ENCODE measurements at places on chromosomes 2 and 18.

DNA sequence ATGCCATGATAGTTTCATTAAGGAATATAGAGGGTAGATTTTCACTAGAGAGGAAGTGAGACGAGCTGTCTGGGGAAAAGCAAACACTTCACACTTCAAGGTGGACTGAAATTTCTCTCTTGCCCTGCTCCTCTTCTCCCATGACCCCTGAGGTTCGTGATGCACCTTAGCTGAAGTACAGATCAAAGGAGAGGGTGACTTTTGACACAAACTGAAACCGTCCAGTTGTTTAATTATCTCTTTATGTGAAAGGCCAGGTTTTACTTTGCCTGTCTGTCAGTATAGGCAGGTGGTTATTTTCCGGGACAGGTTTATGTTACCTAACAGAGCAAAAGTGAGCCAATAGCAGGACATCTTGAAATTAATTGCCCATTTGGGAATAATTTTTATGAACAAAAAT lies 41.0 kb upstream of the FOXI3 start:
- no peak for DNase-seq

DNA sequence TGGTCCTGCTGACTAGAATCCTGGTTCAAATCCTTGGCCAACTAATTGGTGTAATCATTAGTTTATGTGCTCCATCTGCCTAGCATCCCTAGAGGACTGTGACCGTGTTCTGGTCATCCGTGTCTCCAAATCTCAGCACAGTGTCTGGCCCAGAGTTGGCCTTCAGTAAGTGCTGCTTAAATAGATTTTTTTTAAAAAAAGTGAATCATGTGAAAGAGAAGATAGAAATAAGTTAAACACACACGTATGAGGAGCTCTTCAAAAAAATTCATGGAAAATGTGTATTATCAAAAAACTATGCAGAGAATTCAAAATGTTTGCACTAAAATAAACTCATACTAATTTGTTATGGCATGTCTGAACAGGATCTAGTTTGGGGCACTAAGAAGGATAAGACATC lies 129.3 kb upstream of the TLK1 start:
- DNase-seq: no peak

DNA sequence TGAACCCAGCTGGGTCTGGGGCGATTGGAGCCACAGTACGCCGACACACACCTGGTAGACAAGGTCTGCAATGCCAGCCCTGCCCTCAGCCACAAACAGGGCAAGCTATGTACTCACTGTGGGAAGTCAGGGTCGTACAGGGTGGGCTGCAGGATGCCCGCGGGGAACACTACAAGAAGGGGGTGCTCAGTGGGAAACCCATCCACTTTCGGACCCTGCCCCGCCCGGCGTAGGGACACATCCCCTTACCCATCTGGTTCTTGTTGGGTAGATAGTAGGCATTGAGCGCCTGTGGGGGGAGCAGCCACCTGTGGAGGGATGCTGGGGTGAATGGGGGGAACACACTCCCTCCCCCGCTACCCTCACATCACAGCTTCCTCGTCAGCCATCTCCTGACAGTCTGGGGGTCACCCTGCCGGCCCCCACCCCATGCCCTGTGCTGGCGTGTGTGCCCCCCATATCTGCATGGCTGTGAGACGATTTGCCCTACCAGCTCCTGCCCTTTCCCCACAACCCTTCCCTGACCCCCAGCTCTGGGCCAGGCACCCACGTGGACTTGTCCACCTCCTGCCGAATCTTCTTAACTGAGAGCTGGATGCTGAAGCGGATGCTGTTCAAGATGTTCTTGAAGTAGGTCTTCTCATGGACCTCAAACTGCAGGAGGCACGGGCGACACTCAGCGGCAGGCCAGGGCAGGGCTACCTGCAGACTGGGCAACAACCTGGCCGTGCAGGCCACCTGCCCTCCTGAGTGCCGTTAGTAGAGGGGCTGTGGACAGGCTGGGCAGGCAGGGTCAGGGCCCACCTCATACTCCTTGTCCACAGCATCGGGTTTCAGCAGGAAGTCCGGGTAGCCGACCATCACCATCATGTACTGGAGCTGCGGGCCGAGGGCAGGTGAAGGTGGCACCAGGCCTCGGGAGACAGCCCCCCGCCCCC lies 5.1 kb downstream of the ECEL1 start:
- no peak for DNase-seq

DNA sequence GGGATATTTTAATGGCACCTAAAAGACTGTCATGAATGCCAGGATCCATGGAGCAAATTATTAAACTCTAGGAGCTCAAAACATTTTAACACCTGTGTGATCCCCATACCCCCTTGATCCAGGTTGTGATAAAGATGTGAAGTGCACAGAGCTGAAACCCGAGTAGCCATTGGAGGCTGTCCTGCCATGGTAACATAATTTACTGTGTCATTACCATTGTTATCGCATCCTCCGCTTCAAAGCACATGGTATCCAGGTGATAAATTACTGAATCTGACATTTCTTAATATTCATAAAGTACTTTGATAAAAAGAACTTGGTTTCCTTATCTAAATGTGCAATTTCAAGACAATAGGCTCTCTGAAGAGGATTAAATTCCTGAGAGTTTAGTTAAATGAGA lies 109.3 kb downstream of the CHST9 start:
- no peak for DNase-seq

DNA sequence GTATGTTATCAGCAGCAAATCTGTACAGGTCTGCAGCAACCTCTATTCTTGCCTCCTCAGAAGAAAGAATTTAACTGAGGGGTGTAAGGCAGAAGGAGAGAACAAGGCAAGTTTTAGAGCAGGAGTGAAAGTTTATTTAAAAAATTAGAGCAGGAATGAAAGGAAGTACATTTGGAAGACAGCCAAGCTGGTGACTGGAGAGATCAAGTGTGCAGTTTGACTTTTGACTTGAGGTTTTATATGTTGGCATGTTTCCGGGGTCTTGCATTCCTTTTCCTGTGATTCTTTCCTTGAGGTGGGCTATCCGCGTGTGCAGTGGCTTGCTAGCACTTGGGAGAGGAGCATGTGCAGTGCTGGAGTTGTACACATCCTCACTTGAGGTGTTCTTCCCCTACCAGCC lies 16.5 kb upstream of the CERS6 start:
- DNase-seq: no peak

DNA sequence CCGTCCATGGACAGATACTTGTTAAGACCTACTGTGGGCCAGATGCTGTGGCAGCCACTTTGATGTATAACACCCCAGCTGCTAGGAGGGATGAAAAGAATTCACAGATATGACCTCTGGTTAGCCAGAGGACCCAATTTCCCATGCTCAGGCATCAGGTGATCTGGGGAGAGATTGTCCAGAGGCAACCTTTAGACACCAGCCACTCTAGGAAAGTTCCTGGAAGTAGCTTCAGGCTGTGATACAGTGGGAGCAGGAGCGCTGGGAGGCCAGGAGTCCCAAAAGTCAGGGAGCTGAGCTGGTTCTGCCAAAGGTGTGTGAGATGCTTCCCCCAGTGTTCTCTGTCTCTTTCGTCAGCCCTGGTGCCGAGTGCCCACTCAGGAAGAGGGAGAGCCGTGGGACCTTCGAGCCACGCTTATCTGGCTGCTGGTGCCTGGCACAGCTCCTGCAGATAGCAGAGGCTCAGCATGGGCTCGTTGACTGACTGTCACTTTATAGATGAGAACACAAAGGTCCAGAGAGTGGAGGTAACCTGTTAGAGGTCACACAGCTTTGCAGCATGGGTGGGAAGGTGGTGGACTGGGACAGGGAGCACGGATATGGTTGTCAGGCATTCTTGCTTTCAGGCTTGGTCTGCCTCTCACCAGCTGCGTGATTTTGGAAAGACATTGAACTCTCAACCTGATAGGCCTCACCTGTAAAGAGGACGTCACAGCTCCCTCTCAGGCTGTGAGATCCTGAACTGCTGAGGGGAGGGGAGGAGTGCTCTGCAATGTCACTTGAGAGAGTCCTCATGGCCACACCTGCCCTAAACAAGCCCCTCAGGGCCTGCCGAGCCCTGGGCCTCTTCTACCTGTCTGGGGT lies 7.8 kb upstream of the RALB start:
- DNase-seq: no peak

- DNase-seq: no peak
These were observed 60.5 kb upstream of the ZNG1B start for GRCh38 chr2:113376913-113377445.

- no peak for DNase-seq
These were observed 65.8 kb downstream of the SUMO1 start for GRCh38 chr2:202172439-202173211.

DNA sequence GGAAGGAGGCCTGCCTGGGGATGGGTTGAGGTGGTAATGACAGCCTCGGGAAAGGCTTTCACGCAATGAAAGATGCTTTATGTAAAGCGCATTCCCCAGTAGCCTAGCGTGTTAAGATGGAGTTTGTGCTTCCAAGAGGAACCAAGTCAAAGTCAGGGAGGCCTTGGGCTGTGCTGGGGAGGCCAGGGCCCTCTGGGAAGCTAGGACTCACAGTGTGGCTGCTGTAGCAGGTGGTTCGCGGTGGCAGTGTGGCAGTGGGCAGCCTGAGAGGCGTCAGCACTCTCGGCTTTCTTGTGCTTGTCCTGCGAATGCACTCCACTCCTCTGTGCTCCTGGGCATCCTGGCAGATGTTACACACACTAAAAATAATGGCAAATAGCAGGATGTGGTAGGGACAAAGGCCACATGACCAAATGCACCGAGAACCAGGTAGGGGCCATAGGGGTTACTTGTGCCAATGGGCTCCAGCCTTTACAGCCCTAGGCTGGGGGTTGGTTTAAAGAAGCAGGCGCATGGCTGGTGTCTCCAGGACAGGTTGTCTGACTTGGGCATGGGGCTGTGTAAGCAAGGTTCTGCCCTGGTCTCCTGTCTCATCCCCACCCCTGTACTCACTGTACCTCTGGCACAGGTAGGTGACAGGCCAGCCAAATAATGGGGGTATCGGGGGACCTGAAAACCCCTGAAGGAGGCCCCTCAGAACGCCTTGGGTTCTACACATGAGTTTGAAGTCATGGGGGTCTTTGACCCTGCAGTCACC lies 154.4 kb upstream of the TWIST2 start:
- DNase-seq: no peak

GRCh38 chr2:156955701-156956100 lies 301.8 kb upstream of the GALNT5 start:
- no peak for DNase-seq

DNA sequence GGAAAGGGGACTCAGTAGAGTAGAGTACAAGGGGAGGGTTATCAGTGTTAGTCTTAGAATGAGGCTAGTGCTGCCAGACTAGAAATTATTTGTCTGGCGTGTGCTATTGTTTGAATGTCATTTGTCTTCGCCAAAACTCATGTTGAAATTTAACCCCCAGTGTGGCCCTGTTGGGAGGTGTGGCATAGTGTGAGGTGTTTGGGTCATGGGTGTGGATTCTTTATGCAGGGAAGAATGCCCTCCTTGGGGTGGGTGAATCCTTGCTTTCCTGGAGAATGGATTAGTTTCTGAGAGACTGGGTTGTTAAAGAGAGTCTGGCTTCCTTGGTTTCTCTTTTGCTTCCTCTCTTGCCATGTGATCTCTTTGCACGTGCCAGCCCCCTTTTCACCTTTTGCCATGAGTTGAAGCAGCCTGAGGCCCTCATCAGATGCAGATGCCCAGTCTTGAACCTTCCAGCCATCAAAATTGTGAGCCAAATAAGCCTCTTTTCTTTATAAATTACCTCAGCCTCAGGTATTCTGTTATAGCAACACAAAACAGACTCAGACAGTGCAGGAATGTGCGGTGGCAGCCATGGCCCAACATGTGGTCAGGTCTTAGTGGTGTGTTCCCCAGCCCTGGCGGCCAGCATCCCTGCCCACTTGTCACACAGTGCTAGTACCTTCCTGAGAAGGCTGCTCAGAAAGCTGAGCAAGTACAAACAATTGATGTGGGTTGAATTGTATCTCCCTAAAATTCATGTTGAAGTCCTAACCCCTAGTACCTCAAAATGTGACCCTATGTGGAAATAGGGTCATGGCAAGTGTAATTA lies 48.4 kb upstream of the NAB1 start:
- no peak for DNase-seq

GRCh38 chr2:240926516-240927389 lies 20.6 kb downstream of the CROCC2 start:
- DNase-seq: no peak

DNA sequence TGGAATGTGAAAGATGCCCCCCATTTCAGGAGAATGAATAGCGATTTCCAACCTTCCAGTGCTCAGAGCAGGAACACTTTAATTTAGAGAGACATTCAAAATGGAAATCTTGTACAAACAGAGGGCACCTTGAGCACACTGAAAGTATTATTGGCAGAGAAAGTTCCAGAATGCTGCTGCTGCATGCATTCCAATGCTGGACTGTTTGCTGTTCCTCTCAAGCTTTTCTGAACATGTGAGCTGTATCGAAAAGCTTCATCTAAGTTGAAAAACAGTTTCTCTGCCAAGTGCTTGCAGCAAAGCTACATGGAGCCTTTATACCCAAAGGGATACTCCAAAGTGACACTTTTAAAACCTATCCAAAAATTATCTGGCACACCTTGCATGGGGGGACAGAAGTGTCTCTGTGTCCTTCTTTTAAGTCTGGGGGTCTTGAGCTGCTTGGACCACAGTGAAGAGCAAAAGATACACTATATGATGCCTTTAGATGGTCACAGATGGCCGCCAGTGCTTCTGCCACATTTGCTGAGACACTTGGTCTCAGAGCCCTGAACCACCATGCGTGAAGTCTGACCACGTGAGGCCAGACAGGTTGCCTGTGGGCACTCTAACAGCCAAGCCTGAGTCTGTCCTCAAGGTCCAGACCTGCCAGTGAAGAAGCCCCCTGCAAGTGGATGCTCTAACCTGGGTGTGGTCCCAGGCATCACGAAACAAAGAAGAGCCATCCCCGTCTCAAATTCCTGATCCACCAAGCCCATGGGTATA lies 18.8 kb downstream of the UXS1 start:
- no peak for DNase-seq
